NCI-H187 treated with DMSO at 0.1 percent for 48 hours (cell line): ENCODE measurements at places on chromosomes 7 and 10.

GRCh38 chr7:118239014-118239413, 14.5 kb downstream of the ANKRD7 start:
- no peak for DNase-seq

- DNase-seq: no peak
Observed at GRCh38 chr7:26049081-26049480, 102.9 kb upstream of the NFE2L3 start.

- DNase-seq: no peak
Observed at GRCh38 chr10:76285515-76285914, 854.1 kb downstream of the LRMDA start.

GRCh38 chr7:66339141-66339540, 134.0 kb downstream of the TPST1 start:
- DNase-seq: no peak

GRCh38 chr10:12971001-12971788, 30.3 kb downstream of the CCDC3 start:
- no peak for DNase-seq

GRCh38 chr7:22207724-22208225, 149.2 kb downstream of the RAPGEF5 start:
- no peak for DNase-seq

DNA sequence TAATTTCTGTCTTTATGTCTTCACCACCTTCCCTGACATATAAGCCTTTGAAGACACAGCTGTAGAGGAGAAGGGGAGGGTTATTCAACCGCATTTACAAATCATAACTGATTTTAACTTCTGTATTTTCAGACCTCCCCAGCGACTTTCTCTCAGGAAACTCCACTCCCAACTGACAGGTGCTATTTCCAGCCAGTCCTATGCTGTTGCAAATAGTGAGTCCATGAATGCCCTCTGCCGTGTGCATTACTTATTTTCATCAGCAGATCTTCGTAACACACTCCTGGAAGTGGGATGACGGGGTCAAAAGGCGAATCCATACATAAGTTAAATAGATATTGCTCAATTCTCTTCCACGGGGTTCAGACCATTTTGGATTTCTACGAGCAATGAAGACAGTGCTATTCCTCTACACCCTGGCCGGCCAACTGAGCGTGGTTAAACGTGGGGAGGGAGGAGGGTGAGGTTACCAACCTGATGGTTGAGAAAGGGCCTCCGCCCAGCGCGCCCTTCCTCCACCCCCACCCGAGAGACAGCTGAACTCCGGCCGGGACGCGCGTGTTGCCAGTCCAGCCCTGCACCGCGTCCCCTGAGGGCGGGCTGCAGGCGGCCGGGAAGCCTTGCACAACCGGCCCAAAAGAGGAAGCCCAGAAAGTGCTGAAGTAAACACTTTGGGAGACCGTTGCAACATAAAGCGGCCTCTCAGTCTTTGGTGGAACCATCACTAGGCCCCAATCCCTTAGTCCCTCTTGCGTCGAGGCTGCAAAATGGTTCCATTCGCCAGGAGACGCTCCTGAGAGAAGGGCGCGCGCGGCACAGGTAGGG, at the start of gene APBB1IP:
Gene APBB1IP, plus strand, starts transcription at position 705 of the 825 bp plus-strand sequence. CDS start 53,986 bp downstream, outside the sequence.
- DNase-seq: no peak

DNA sequence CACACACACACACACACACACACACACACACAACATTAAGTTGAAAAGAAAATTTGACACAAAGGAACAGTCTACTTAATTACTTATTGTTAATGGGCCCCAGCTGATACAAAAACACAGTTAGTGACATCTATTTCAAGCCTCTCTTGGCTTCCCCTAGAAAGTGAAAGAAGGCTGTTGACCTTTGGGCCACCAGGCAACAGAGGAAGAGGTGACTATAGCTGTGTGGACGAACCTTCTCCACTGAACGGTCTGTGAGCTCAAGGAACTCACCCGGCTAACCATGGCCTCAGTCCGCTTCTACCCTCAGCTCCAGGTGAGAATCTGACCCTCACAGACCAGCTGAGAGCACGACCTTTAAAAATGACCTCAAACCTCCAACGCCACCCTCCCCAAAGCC, 32.9 kb upstream of the CALN1 start:
- DNase-seq: no peak

GRCh38 chr7:74656441-74656836, 1.1 kb upstream of the GTF2I start:
- DNase-seq: no peak
